ENCODE measurements at places on chromosomes 6 and 20.

DNA sequence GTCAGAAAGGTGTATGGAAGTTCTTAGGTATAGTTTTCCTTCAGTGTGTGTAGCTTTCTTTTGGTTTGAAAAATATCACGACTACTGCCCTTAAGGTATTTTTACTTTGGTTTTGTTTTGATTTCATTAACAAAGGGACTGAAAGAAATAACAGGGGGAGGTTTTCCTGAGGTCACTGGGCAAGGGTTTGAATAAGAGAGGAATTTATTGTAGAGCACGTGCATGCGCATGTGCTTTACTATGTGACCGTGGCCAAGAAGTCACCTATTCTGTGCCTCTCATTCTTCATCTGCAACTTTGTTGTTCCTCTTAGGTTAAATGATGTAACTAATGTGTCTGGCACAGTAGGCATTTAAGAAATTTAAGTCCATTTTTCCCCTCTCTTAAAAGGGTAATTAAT lies 4.1 kb upstream of the MAN1A1 start:
- no peak for DNase-seq

DNA sequence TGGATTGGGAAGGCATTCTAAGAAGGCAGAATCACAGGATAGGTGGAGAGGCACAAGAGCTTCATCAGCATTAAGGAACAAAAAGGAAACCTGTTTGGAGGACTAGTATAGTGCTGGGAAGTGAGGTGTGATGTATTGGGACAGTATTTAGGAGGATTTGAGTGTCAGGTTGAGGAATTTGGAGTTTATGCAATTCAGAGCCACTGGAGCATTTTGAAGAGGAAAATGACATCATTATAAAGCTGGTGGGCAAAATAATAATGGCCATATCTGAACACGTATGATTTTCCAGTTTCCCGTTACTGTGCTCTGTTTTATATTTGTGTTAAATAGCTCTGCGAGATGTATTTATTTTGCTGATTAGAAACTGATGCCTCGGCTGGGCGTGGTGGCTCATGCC lies 14.2 kb downstream of the NDUFAF5 start:
- DNase-seq: no peak

GRCh38 chr6:35224720-35225119 lies 11.0 kb downstream of the SCUBE3 start:
- DNase-seq: no peak

GRCh38 chr6:116827561-116828240 lies 1.2 kb downstream of the GPRC6A start:
- DNase-seq: no peak

- DNase-seq: no peak
Observed at GRCh38 chr6:39915866-39916265, 18.4 kb downstream of the MOCS1 start.

- no peak for DNase-seq
Observed at GRCh38 chr6:129253727-129254126, 370.8 kb downstream of the LAMA2 start.

GRCh38 chr20:25223179-25223661 lies 24.7 kb upstream of the PYGB start:
- DNase-seq: no peak

DNA sequence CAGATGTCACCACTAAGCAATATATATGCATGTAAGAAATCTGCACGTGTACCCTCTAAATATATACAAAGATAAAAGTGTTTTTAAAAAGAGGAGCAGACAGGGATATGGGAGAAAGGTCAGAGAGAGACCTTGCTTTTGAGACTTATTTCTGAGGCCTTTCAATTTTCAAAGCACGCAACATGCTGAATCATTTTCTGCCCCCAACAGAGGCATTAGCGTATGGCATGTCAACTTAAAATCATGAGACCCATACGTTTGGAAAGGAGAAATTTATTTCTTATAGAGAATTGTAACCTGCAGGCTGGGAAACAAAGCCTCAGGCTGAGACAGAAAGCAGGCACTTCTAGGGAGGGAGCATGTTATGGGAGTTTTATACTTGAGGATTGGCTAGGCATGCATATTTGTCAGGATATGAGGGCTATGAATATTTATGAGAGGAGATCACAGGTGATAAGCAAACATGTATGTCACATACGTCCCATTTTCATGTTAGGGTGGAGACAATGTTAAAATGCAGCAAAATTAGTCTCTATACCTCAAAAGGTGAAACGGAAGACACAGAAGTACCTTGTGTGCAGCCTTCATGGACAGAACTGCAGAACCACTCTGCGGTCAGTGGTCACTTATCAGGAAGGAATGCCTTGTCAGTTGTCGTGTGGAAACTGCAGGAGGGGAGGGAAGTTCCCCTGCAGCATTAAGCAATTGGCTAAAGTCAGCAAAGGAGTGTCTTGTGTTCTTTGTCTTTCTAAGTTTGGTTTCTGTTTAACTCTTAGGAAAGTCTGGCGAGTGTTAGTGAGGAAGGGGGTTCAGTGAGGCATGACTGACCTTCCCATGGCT lies 6.3 kb upstream of the GABRR2 start:
- DNase-seq: peak; percentile 43

DNA sequence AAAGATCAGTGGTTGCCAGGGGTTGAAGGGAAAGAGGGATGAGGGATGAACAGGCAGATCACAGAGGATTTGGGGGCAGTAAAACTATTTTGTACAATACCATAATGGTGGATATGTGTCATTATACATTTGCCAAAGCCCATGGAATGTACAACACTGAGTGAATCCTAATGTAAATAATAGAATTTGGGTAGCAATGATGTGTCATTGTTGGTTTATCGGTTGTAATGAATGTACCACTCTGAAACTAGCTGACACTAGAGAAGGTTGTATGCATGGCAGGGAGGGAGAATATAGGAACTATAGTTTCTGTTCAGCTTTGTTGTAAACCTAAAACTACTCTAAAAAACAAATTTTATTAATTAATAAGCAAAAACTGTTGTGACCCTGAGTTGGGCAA lies 17.8 kb upstream of the ASF1A start:
- no peak for DNase-seq

DNA sequence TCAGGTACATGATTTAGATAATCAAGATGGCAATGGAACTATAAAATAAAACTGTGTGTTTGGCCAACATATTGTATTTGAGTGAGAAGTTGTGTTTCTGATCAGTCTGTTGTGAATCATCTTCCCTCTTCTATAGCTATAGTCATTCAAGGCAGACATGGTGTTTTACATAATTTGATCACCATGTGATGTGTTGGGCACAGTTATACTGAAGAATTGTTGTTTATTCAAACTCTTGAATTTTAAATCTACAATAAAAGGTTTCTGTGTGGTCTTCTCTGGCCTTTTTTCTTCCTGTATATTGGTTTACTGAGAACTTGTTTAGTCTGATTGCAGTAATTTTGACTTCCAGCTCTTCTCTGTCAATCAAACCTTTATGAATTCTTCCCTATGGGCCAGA lies 4.4 kb downstream of the RNF182 start:
- DNase-seq: no peak

DNA sequence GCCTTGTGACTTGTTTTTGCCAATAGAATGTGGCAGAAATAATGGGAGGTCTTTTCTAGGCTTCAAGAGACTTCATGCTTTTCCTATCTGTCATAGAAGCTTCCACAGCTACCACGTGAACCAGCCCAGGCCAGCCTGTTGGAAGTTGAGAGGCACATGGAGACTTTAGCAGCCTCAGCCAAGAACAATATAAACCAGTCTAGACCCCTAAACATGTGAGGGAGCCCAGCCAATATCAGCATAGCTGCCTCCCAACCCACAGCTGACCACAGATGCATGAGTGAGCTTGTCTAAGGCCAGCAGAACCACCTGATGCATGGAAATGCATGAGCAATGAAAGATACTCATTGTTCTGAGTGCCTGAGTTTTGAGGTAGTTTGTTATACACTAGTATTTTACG lies 540.7 kb upstream of the BTBD3 start:
- no peak for DNase-seq

DNA sequence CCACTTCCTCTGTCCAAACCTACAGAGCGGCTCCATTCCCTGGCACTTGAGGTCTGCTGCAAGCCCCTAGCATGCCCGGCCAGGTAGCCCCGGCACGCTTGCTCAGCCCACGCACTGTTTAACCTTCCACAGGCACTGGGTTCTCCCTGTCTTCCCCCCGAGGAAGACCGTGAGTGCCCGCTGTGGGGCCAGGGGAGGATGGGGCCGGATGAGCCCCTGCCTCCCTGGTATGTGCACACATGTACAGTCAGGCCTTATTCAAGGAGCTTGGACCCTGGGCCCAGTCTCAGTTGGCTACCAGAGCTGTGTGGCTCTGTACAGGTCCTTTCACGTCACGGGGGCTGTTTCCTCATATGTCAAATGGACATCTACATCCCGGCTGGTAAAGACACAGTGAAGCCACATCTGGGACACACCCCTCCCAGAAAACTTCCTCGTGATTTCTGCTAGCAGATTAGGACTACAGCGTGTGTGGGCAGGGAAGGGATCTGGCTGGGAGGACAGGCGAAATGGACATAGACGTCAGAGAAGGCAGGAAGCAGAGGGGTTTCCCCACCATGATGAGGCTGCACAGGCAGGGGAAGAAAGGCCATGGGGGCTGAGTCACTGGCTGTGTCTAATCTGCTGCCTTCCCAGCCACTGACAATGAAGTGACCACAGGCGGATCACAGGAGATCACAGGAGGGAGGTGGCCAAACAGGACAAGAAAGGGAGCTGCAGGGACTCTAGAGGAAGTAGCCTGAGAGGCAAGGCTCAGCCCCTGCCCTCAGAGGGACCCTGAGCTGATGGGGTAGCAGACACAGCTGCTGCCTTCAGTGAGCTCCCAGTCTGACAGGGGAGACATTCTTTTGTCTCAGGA lies 62.9 kb downstream of the MRPL14 start:
- peak; percentile 21 for DNase-seq

DNA sequence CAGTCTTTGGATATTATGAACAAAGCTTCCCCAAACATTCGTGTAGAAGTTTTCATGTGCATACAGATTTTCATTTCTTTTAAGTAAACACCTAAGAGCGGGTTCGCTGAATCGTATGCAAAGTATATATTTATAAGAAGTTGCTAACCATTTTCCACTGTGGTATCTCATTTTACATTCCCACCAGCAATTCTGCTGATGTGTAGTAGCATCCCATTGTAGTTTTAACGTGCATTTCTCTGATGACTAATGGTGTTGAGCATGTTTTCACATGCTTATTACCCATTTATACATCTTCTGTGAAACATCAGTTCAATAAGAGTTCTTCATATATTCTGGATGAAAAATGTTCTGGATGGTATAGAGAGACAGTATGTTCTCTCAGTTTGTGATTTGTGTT lies 97.4 kb downstream of the IYD start:
- DNase-seq: no peak

GRCh38 chr6:133835901-133836300 lies 53.0 kb upstream of the TCF21 start:
- no peak for DNase-seq

DNA sequence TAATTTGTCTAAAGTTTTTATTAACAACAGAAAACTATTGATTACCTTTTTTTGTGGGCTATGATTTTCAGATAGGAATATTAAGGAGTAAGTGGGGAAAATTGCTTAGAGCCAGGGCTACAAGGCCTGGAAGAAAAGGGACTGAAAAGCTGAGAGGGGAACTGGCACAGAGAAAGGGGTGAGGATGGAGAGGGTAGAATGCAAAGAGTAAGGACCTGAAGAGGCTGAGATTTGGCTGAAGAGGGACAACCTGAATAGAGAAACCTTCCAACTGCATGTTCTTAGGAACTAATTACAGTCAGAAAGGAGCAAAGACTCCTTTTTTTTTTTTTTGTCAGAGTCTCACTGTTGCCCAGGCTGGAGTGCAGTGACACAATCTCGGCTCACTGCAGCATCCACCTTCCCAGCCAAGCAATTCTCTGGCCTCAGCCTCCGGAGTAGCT lies 16.7 kb downstream of the BTN2A1 start:
- no peak for DNase-seq

DNA sequence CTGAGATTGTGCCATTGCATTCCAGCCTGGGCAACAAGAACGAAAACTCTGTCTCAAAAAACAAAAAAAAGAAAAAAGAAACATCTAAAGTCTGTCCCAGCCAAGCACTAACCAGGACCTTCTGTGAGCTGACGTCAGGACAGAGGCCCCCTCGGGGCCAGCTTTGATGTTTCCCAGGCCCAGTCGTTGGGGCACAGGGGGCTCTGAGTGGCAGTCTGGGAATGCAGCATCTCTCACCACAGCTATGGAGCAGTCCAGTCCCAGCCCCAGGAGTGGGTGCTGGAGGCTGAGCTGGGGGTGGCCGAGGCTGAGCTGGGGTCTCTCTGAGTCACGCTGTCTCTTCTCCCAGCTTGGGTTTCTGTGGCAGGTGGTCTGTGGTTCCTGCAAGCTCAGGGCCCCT lies 46.0 kb upstream of the SRF start:
- DNase-seq: no peak

GRCh38 chr6:25404091-25404490 lies 124.9 kb downstream of the CARMIL1 start:
- no peak for DNase-seq

GRCh38 chr6:15894973-15895725 lies 232.3 kb upstream of the DTNBP1 start:
- no peak for DNase-seq

- DNase-seq: no peak
Observed at GRCh38 chr6:82525775-82526495, 162.3 kb downstream of the TPBG start.

DNA sequence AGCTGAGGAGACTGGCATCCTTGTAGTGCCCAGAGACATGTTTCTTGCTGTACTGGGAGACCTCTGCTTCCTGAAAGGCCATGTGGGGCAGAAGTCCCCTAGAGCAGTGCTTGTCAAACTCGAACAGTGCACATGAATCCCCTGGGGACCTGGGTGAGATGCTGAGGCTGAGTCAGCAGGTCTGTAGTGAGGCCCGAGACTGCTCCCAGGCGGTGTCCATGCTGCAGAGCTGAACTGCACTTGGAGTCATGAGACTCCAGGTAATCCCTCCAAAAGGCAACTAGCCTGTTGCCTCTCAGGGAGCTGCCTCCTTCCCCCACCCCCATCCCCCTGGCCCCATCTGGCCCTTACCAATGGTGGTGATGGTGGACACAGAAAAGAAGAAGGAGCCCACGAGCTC lies 3.7 kb downstream of the KCNK17 start:
- no peak for DNase-seq

DNA sequence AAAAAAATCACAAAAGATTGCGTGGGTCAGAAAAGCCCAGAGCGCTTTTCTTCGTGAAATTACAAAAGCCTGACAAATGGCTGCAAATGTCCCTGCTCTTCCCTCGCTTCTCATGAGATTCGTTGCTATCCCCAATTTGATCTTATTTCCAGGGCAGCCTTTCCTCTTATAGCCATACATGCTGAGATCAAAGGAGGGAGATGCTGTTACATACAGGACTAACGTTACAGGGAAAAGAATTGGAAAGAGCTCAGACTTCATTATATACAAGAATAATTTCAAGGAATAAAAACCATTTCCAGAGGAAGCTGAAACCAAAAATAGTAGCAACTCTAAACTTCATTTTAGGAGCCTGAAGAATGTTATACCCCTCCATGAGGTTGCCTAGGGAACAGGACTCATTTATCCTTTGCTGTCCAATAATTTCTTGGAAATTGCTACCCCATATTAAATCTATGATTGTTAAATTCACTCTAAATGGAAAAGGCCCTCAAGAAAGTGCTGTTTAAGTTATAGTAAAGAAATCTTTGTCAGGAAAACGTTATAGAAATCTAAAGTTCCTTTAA lies 81.0 kb downstream of the METTL24 start:
- no peak for DNase-seq

- no peak for DNase-seq
Observed at GRCh38 chr6:98581705-98582104, 252.7 kb upstream of the POU3F2 start.

- DNase-seq: no peak
Observed at GRCh38 chr6:28898710-28898965, 25.1 kb downstream of the TRIM27 start.

Measured in CD4-positive, alpha-beta T cell treated with Interferon alpha-2 for 1 hour (primary cell).